Stimulated activated CD4-positive, alpha-beta T cell treated with anti-CD3 and anti-CD28 coated beads, Interleukin-2, amount 100 ng/mL, for 24 hours (primary cell): ENCODE measurements at places on chromosomes 1 and 21.

GRCh38 chr1:246012341-246012740, 494.7 kb downstream of the SMYD3 start:
- DNase-seq = no peak

DNA sequence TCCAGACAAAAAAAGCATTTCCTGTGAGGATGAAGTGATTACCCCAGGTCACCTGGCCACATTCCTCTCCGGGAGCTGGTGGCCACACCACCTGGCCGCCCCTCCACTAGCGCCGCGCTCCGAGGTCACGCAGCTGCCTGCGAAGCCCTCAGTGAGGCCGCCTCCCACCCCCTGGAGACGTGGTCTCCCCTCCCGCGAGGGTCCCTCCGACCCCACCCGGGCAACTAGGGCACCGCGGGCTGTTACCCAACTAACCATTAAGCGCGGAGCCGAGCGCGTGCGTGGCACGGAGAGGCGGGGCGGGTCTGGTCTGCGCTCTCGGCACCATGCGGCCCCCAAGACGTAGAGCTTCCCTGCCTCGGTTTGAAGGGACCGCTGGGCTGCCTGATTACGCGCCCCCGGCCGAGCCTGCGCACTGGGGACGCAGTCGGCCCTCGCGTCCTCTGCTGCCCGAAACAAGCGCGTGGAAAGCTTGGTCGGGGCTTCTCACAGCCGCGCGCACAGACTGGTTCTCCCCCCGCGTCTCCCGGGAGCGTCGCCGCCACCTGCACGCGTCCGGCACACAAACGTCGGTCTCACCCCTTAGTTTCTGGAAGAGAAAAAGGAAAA, 106.5 kb downstream of the SLC16A1 start:
- peak; percentile 14 for DNase-seq

DNA sequence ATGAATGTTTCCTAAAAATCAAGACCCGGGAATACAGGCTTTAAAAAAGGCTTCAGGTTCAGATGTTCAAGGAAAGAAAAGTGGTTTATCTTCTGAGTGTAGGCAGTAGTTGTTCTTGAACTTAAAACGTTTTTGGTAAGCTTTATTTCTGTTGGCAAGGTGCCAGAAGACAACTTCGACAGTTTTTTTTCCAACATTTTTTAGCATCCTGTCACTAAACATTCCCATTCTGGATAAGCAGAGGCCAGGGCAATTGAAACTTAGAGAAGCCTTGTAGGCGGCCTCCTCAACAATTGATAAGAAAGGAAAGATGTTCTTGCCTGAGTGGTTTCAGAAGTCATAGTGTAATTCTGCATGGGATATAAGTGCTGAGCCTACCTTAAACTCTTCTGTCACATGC, 66.7 kb downstream of the PATJ start:
- no peak for DNase-seq

DNA sequence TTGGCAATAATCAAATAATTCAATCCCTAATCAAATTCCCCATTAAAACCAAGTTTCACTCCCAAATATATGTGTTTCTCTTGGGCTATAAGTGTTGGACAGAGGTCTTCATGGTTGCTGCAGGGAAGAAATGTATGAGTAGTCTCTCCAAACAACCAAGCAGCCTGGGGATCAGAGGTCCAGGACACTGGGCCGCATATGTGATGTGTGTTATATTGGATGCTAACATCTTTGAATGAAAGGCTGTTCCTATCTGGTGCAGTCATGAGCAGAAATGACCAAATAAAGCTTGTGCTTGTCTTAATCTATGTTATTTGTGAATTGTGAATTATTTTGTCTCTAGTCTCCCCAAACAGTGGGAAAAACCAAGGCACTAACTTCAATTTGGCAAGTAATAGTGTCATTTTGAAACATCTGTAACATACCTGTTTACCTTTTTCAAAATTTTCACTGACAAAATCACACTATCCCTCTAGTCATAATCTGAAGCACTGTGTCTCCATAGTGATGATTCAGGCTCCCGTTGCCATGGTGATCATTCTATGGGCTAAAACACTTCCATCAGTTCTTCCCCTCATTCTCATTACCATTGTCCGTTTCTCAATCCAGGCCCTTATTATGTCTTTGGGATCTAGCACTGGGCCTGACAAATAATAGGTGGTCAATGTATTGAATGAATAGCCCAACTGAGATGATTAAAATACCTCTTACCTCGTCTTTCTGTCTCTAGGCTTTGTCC, 12.5 kb upstream of the TADA1 start:
- no peak for DNase-seq

DNA sequence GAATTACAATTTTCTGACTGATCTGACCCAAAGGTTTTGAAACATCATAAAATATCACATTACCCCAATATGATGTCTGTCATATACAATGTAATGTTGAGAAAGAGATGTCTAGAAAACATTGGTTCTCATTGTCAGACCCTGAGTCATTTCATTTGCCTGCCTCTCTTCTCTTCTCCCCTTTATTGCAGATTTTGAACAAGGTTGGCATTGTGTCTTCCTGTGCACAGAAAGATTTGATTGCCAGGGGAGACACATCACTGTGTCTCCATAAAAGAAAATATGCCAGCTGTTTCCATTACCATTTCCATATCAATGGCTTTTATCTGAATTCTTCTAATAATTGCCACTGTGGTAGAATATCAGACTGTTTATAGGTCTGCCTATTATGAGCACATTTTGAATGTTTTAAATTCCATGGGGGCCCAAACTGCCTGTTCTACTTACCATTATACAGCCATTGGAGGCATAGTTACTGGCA, 65.6 kb downstream of the IFI44 start:
- no peak for DNase-seq

- no peak for DNase-seq
Observed at GRCh38 chr1:74584185-74584584, 71.8 kb upstream of the LRRC53 start.

DNA sequence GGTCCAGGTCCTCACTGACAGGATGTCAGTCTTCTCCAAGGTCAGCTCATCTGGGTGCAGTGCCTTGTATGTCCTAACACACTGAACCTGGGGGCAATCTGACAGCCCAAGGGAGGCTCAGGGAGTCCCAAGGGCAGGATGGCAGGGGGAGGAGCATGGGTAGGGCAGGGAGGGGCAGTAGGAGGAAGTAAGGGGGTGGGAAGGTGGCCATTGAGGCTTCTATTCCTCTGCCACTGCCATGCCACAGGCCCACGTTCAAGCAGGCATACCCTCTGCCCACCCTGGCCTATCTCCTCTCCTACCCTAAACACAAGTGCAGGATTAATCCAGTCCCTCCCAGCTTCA, 13.3 kb downstream of the ARHGEF19 start:
- no peak for DNase-seq

DNA sequence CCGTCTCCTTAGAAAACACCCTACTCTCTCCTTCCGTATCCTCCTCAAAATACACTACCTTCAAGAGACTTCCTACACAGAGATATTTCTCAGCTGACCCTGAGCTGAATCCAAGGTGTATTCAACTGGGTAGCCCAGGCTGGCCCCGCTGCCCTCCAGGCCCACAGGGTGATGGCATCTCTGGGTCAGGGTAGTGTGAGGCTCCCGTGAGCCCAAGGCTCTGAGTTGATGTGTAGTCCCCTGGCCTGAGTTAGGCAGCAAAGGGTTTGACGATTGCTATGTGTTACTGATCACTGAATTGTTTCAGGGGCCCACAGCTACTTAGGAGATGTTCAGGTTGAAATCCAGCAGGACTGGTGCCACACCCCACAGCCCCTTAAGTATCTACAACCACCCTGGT, 6.7 kb downstream of the INAVA start:
- DNase-seq = no peak

GRCh38 chr1:110565565-110565964, 40.6 kb downstream of the KCNA2 start:
- no peak for DNase-seq

GRCh38 chr1:177981200-177981599, 11.3 kb upstream of the SEC16B start:
- no peak for DNase-seq

- no peak for DNase-seq
Observed at GRCh38 chr1:149963358-149963757, 26.7 kb upstream of the MTMR11 start.

- DNase-seq = no peak
Observed at GRCh38 chr1:204074274-204075138, 1.6 kb downstream of the SOX13 start.

DNA sequence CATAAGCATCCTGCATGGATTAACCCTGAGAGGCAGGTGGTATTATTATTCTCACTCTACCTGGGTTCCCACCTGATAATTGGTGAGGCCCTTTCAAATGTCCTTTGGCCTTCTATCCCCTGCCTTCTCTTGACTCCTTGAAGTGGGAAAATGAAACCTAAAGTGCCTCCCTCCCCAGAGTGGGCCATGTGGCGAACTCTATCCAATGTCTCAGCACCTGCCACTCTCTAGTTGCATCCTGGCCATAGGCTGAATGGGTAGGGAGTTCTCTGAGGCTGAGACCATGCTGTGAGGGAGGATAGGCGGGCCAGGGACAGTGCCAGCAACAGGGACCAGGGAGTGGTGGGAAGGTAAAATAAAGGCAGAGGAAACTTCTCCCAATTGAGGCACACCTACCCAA, 35.3 kb downstream of the ELF3 start:
- DNase-seq = no peak

DNA sequence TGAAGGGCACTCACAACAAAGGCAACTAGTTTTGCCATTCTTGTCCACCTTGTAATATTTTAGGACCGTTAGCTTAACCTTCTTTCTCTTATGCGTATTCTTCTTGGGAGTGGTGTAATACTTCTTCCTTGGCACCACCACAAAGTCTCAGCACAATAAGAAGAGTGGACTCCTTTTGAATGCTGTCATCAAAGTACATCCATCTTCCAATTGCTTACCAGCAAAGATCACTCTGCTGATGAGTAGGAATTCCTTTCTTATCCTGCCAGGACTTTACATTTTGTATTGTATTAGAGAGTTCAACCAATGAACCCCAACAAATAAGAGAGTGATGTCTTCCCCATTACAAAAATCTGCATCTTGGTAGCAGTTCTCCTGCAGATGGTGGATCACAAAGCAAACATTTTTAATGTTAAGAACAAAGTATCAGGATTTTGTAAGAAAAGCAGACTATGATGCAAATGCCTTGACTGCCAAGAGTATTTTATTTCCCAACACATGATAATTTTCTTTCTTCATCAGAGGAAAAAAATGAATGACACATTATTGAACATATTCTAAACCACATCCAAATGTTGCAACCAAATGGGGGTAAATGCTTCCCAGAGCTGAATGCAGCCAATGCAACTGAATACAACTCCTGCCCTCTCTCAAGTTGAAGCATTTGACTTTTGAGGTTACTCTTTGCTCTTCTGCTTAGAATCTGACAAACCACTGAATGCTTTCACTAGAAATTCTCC, 5.1 kb upstream of the ARNT start:
- no peak for DNase-seq

DNA sequence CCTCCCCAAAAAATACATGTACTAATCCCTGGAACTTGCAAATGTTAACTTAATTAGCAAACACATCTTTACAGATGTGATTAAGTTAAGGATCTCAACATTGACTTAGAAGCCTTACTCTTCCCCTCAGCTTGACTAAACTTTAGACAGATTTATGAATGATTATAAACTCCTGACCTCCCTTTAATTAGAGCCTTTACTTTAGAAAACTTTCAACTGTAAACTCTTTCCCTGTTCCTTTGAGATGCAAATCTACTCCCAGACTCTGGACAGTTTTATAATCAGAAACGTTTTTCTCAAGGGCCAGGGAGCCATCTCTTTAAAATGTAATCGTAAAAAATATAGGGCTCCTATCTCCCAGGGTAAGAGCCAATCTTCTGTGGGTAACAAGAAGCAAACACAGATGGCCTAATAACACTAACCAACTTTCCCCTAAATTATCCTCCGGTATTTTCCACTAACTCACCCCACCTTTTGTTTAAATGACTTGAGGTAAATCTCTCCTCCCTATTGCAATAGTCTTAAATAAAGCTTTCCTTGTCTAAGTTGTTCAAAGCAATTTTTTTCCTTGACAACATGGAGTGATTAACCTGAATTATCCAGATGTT, 284.1 kb downstream of the BRINP3 start:
- no peak for DNase-seq

GRCh38 chr1:202952818-202953217, 5.3 kb downstream of the ADIPOR1 start:
- DNase-seq = no peak

DNA sequence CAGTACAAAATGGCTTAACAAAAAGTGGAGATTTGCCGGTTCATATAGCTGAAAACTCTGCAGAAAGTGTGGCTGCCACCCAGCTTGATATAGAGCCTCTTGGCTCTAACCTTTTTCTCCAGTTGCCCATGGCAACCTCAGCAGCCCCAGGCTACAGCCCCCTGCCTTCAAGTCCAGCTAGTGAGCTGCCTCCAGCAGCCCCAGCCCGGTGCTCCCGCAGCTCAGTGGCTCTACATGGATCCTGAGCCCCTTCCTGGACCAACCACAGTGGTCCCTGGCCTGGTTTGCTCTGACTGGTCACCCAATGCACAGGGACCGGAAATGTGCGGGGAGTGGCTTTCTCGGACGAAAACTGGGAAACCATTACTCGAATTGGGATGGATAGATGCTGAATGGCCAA, 13.3 kb upstream of the ATF3 start:
- DNase-seq = no peak

- DNase-seq = peak; percentile 70
Observed at GRCh38 chr1:206769304-206769731, 1.3 kb upstream of the IL19 start.

- no peak for DNase-seq
Observed at GRCh38 chr1:227709451-227709850, 25.7 kb downstream of the JMJD4 start.

- no peak for DNase-seq
Observed at GRCh38 chr21:37273911-37274690, 7.0 kb upstream of the VPS26C start.

DNA sequence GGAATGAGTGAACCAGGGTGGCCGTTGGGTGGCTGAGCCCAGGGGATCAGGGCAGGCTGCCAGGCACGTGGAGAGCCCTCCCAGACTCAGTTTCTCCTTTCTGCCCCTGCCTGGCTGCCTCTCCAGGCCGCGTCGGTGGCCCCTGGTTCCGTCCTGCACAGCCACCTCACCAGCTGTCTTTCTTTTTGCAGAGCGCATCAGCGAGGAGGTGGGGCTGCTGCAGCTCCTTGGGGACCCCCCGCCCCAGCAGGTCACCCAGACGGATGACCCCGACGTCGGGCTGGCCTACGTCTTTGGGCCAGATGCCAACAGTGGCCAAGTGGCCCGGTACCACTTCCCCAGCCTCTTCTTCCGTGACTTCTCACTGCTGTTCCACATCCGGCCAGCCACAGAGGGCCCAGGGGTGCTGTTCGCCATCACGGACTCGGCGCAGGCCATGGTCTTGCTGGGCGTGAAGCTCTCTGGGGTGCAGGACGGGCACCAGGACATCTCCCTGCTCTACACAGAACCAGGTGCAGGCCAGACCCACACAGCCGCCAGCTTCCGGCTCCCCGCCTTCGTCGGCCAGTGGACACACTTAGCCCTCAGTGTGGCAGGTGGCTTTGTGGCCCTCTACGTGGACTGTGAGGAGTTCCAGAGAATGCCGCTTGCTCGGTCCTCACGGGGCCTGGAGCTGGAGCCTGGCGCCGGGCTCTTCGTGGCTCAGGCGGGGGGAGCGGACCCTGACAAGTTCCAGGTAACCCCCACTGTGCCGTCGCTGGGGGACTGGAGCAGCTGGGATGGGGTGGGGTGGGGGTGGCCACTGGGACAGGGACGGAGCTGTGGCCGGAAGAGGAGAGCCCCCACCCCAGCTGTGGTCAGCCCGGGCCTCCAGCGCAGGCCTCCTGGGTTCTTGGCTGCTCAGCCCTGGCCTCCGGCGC, 63.3 kb downstream of the COL18A1 start:
- no peak for DNase-seq

GRCh38 chr1:87111659-87112371, 197.4 kb downstream of the HS2ST1 start:
- no peak for DNase-seq
